ENCODE measurements at places on chromosomes 6 and 20. TPM values are rescaled to one million over a fixed set of nuclear protein-coding genes. Genes with fewer than 3 reads are reported as not detected.

DNA sequence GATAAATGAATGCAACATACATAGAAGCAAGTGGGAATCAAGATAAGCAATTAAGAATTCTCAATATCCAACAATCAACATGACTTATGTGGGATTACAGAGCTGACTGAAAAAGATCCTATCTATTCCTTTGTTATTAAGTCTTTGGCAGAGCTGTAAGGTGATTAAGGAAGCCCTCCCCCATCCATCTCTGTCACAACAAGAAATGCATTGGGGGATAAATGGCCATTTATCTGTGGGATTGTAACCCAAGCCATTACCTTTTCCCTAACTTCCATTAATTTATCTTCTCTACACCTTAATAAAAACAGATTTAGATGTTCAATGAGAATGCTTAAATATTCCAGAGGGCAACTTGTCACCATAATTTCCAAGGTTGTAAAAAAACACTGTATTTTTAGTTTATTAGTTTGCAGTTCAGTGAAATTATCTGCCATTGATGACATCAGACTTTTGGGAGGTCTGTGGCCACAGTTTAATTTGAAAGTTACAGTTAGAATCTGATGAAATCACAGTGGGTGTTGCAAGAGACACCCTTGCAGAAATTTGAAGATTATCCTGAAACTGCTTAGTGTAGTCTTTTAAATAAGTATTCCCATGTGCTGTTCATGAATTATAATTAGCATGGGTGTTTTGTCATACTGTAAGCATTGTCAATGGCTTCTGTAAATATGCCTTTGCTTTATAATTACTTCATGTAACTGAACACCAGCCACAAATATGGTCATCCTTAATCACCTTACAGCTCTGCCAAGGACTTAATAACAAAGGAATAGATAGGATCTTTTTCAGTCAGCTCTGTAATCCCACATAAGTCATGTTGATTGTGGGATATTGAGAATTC lies 49.4 kb upstream of the FYN start:
- no peak overlapping the region for H3K27ac ChIP-seq
- DNase-seq: no peak
- no peak overlapping the region for H3K4me3 ChIP-seq
- no peaks in the 10 kb centered on the region for H3K36me3 ChIP-seq
- no peaks in the 10 kb centered on the region for H3K27me3 ChIP-seq

GRCh38 chr6:93266116-93266817 lies 153.1 kb downstream of the EPHA7 start:
- H3K4me1 ChIP-seq: no peaks in the 10 kb centered on the region
- no peak for DNase-seq
- H3K4me3 ChIP-seq: no peak overlapping the region
- H3K27ac ChIP-seq: no peak overlapping the region
- no peaks in the 10 kb centered on the region for H3K27me3 ChIP-seq
- no peaks in the 10 kb centered on the region for H3K36me3 ChIP-seq

HLA-DQB2 gene
- 27.1 TPM for total RNA-seq

SPATS1 gene
- total RNA-seq: not detected

WFDC6 gene
- total RNA-seq: not detected

Measured in GM12878 (cell line).